HS-27A (cell line): ENCODE measurements at places on chromosomes 2 and 18.

- DNase-seq = no peak
Observed at GRCh38 chr2:231068525-231069222, 12.0 kb downstream of the PSMD1 start.

DNA sequence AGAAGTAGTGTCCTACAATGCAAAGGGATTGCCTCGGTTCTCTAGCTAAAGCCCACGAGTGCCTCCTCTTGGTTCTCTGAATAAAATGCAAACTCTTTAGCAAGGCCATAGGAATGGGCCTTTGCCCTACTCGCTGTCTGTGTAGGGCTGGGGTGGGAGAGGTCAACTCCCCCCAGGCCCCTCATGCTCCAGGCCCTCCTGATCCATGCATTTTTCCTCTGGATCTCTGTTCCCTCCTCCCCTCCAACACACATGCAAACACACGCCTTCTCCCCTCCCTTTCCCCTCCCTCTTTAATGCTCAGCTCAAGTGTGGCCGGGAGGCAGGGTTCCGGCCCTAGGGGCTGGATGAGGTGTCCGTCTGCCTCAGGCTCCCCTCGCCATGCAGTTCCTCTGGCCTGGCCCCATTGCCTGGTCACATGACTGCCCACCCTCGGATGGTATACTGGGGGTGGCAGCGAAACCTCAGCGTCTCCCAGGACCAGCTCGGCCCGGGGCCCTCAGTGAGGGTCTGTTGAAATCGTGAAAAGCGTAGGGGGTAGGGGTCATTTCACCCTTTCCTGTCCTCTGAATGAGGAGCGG is 14.9 kb upstream of the KLF11 start:
- DNase-seq = no peak

GRCh38 chr2:201779901-201780673 is 646 bp downstream of the ALS2 start:
- no peak for DNase-seq

- no peak for DNase-seq
Observed at GRCh38 chr2:70368545-70368944, 66.7 kb upstream of the FAM136A start.

- DNase-seq = no peak
Observed at GRCh38 chr2:177281400-177282180, 17.1 kb upstream of the NFE2L2 start.
